NCI-H1930 (cell line): ENCODE measurements at places on chromosomes 12 and 14.

- no peak for DNase-seq
These were observed 107.6 kb upstream of the SFSWAP start for GRCh38 chr12:131603106-131603938.

GRCh38 chr14:64721391-64721791 is 17.2 kb downstream of the PLEKHG3 start:
- no peak for DNase-seq

GRCh38 chr14:22390824-22391461 is 198.1 kb downstream of the DAD1 start:
- no peak for DNase-seq

DNA sequence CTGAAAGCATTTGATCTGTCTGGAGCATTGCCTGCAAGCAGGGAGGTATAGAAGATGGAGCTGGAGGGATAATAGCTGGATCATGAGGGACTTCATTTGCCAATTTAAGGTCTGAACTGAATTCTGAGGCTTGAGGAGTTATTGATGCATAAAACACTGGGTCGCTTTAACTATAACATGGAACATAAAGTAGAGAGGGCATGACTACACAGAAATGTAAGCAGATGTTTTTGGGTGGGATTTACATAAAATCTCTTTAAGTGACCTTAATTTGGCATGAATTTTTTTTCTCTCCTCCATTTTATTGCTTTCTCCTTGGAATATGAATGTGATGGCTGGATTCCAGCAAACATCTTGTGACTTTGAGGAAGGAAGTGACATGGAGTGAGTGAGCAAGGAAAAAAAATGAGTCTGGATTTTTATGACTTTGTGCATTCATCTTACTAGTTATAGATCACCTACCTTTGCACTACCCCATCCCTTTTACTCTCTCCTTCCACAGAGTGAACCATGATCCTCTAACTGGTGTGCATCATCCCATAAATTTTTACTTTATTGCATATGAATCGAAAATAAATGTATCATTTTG is 356.0 kb downstream of the DUSP6 start:
- DNase-seq: no peak

DNA sequence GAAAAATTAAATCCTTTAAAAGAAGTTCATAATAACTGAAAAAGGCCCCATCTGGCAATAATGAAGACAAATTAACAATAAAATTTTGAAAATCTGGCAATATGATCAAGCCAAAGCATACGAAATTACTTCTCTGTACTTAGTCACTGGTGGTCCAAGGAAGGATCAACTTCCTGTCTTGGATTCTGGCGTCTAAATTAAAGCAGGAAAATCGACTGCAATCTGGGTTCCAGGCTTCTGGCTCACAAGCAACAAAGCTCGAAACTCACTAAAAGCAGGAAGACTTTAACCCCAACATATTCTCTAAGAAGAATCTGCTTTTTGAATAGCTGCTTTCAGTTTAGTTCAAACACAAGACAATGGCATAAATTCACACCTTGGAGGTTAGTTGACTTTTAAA is 49.7 kb downstream of the LRIG3 start:
- no peak for DNase-seq

- DNase-seq: no peak
These were observed 776.8 kb downstream of the NRXN3 start for GRCh38 chr14:78946949-78947348.

DNA sequence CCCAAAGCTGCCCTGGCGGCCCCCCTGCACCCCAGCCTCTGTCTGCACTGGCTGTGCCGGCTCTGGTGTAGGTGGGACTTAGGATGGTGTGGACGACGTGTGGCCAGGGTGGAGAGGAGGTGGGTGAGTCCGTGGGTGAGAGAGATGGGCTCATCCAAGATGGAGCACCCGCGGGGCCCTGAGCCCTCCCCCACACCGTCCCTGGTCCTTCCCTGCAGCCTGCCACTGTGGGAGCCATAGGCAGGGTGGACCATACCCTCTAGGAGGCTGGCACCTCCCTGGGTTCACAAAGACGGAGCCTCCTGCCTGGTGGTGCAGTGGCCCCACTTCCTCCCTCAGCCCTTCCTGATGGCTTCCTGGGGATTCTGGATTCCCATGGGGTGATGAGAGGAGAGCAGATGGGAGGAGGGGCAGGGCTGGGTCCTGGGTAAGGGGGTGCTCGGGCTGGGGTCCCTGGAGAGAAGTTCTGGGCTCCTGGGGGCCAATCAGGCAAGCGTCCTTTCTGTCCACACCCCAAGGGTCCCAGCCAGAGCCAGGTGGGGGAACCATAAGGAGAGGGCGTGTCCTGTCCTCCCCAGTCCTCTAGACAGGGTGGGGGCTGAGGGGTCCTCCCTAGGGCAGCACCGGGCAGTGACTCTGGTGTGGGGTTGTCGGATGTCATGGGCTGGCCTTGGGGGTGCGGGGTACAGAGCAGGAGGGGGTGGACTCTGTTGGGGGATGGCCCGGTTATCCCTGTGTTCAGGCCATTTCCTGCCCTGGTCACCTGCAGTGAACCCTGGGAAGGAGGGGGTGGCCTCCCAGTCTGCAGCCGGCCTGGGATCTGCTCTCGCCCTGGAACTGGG is 384.8 kb downstream of the TMEM121 start:
- DNase-seq: no peak

GRCh38 chr12:14905269-14906004 is 19.8 kb upstream of the MGP start:
- DNase-seq: no peak

GRCh38 chr12:66441905-66442559 is 139.7 kb downstream of the HELB start:
- no peak for DNase-seq

- DNase-seq: no peak
These were observed 13.2 kb upstream of the SLC41A2 start for GRCh38 chr12:104971306-104971705.

GRCh38 chr12:6839482-6840201 is 1.1 kb upstream of the GNB3 start:
- no peak for DNase-seq

GRCh38 chr12:2605301-2605700 is 189.5 kb upstream of the FKBP4 start:
- DNase-seq: no peak

DNA sequence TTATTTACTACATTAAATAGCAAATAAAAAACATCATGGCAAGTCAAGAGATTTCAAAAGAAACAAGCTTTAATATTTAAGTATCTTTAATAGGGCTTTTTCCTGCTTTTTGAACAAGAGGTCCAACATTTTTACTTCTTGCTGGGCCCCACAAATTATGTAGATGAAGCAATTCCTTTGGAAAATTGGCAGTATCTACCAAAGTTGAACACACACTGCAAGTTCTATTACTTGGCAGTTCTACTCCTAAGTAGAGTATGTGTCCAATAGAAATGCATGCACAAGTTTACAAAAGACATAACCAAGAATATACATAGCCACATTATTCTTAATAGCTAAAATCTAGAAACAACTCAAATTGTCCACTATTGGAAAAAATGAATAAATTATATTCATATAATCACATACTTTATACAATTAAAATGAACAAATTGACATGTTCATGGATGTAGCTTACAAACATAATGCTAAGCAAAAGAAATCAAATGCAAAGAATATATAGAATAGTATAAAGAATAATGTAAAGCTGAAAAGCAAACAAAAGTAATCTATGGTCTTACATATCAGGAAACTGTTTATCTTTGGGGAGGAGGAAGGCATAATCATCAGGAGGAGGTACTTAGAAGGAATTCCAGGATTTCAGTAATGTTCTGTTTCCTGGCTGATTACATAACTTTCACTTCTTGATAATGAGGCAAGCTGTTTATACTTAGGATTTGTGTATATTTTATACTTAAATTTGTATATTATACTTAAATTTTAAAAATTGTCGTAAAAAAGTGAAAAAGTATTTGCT is 6.5 kb upstream of the TMBIM4 start:
- DNase-seq: no peak

DNA sequence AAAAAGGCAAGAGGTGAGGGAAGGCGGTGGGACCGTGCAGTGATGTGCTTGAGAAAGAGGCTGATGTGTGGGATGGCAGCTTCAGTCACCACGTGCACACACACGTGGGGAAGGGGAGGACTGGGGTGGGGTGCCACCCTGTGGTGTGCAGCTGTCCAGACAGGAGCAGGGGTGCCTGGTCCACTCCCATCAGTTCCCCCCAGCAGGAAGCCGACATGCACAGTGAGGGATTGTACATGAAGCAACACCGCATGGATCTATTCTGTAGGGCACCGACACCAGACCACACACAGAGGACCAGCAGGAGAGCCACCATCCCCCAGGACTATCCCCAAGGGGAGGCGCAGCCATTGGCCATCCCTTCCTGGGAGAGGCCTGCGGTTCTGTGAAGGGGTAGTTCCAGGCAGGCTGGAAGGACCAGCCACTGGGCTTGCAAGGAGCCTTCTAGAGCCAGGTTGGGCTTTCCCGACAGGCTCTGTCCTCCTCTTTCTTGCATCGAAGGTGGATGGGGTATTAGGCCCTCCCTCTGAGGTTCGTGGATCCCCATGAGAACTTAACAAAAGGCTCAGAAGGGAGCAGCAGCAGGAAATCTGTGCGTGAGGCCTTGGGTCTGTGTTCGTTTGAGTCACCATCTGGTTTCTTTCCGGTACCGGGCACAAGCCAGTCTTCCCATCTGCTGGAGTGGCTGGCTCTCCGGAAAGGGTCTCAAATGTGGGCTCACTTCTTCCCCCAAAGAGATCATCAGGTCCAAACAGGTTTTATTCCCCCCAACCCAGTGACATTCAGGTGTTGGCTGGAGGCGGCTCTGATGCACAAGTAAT is 59.8 kb downstream of the PLEKHG3 start:
- no peak for DNase-seq

GRCh38 chr12:56836317-56836716 is 73.2 kb downstream of the HSD17B6 start:
- no peak for DNase-seq

DNA sequence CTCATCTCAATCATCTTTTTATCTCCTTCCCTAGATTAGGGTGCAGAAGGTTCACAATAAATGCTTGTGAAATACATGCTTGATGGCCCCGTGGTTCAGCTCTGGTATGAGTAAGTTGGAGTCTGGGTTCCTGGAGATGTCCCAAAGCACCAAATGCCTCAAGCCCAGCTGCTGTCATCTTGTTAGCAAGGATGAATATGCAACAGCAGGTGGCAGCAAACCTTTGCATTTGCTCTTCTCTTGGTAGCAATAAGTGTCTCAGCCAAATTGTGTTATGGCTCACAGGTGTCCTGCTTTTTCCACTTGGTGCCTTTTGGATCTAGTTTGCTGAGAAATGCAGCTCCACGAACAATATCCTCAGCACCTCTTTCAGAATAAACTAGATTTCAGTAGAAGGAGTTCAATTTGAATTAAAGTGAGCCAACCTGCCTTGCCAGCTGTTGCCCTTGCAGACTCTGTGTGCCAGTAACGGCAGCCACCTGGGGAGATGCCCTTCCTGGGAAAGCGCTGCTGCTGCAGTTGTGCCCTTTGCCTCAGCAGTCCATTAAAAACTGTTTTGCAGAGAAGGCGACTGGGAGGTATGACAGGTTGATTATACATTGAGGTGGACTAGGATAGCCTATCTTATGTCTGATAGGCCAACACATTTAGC is 417.3 kb downstream of the SNAPC1 start:
- DNase-seq: peak; percentile 55

- no peak for DNase-seq
These were observed 32.5 kb downstream of the PACS2 start for GRCh38 chr14:105346876-105347586.

- DNase-seq: no peak
These were observed 185.6 kb downstream of the TMEM121 start for GRCh38 chr14:105711841-105712460.

DNA sequence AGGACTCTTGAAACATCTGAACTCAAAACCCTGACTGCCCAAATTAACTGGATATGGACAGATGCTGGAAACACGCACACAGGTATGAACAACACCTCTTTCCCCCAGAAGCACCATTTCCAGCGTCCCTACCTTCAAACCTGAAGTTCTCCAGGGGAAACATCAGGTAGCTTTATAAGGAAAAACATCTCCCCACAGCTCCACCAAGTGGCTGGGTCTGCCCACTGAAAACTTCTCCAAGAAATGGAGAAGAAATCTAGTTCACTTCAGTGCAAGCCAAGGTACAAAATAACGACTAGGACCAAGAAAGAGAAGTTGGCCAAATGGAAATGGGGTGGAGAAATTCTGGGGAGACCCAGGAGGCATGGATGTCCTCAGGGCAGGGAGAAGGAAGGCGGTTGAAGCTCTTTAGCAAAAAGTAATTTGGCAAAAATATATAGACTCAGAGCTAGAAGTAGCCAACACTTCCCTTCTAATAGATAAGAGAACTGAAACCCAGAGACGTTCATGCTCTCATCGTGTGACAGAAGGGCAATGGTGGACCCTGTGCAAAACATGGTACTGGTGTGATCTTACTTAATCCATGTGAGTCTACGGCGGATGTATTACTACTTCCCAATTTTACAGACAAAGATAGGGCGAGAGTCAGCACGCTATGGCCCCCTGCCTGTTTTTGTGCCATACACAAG is 10.5 kb upstream of the NUAK1 start:
- DNase-seq: no peak

DNA sequence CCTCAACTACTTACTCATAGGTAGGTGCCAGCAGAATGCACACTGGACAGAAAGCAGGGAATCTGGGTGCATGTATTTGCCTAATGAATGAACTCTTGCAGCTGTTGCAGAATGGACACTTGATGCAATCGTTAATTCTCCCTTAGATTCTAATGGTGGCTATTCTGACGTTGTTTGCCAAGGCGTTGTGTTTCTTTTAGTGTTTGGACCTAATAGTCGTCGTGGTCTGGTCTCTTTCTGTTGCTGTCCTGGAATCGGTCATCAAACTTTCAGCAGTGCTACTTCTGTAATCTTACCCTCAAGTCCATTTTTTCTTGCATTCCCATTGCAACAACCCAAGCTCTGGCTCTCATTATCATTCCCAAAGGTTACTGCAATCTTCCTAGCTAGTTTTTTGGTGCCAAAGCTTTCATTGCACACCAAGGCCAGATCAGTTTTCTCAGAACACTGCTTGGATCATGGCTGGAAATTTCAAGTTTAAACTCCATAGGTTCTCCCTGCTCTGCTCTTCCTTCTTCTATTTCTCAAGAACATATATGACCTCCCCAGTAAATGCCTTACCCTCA is 31.3 kb downstream of the BMP4 start:
- DNase-seq: no peak

DNA sequence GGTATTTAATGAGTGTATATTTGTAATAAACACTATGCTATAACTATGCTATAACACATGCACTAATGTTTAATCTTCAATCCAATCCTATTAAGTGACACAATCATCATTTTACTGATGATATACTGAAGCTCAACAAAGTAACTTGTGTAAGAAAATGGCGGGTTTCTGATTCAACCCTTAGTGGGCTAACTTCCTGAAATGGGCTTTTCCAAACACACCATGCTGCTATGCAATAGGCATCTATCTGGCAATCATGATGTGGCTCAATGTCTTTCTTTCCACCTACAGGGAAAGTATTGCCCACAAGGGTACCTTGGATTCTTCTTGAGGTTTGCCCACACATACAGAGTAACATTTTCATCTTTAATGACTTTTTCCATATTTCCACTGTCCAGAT is 48.3 kb downstream of the DNAI7 start:
- DNase-seq: no peak
